Bronchial epithelial cell (primary cell): ENCODE measurements at places on chromosomes 11 and 22.

- DNase-seq, result peak; percentile 73
Measured at GRCh38 chr11:120344302-120345004, 8.2 kb downstream of the ARHGEF12 start.

GRCh38 chr11:105968021-105968697 lies 53.9 kb downstream of the MSANTD4 start:
- DNase-seq, result peak; percentile 81

- DNase-seq, result no peak
Measured at GRCh38 chr11:15988016-15988550, 368.3 kb downstream of the SOX6 start.

DNA sequence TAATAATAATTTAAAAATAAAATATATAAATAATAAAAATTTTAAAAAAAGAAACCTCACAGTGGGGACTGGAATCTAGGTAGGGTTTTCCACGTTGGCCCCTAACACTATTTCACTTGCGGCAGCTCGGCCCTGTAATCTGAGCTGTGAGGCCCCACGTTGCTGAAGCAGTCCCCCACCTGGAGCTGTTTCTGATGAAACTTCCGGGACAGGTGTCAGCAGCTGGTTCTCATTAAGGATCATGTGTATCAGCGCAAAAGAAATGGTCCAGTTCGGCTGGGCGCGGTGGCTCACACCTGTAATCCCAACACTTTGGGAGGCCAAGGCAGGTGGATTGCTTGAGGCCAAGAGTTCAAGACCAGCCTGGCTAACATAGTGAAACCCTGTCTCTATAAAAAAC lies 17.3 kb downstream of the RHOD start:
- DNase-seq, result no peak

DNA sequence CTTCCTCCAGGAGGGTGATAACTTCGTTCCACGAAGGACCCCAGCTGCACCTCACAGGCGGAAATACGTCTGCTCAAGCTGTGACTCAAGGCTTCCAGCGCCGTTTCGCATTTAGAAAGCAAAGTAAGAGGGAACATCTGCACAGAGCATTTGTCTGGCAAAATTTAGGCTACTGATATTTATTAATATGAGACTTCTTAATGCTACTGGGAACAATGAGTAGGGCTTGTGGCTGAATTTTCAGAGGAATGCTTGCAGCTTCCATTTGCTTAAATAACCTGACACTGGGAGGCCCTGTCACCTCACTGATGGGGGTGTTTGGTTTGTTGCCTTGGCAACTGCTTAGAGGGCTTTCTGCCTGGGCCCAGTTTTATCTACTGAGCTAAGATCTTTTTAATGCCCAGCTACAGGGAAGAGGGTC lies 14.7 kb upstream of the ST14 start:
- no peak for DNase-seq
